Large intestine (tissue), 12 donors: ENCODE measurements at places on chromosomes 12 and 14.

- DNase-seq: peak; percentile 35
Measured at GRCh38 chr12:106106892-106107291, 31.9 kb downstream of the NUAK1 start.

DNA sequence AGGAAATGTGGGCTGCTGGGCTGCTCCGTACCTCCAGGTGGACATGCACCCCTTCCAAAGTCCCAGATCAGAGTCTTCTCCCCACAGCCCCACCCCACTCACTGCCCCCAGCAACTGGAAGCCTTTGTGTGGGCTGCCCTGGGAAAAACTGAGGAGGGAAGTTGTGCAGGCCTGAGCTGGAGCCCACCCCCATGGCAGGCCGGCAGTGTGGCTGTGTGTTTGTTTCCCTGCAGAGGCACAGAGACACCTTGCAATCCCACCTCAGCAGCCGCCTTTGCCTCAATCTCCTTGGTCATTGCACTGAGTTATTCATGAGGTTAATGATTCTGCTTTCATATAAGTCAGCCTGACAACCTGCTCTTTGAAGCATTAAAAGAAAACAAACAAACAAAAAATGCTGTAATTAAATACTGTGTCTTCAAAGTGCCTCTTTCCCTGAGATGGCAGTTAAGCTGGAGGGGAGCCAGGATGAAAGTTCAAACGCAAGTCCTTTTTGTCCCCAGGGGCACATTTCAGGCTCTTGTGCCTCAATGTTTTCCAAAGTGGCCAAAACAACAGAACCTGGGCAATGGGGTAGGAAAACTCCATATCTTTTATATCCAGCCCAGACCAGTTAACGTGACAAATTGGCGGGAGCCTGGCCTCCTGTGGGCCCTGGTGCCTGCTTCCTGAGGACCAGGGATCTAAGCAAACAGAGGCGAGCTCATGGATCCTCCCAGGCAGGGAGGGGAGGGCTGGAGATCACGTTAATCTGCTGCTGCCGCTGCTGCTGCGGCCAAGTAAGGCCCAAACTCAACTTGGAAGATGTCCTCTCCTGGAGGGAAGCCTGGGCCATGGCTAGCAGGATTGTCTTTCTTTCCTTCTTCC lies 51.9 kb upstream of the TSPAN11 start:
- no peak for DNase-seq

GRCh38 chr12:85468356-85469157 lies 188.5 kb downstream of the ALX1 start:
- DNase-seq: peak; percentile 50

- DNase-seq: no peak
Measured at GRCh38 chr12:27682534-27682933, 13.7 kb upstream of the REP15 start.

GRCh38 chr12:42511656-42512055 lies 77.9 kb downstream of the PRICKLE1 start:
- DNase-seq: no peak

DNA sequence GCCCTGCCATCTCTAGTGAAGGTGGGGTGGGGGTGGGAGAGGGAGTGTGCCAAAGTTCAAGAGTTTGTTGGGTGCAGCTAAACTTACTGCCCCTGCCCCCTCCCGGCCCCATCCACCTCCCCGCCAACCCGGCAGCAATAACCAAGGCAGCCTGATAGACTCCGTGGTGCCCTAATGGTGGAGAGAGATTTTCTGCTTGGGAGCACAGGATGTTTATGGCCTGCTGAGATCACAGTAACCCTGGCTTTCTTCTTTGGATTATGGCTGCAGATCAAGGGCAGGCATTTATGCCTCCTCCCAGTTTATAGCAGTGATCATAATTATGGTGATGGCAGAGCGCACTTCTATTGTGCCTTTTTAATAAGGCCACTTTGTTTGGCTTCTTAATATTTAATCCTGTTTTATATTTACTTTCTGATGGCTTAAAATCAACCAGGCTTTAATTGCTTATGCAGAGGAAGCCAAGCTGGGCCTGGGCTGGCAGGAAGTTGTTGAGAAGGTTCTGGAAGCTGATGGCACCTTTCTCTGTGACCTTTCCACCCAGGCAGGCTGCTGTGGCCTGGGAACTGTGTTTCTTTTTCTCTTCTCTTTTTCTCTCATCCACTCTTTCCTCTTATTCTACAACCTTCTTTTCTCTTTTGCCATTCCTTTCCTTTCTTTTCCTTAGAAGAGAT lies 256.8 kb upstream of the FKBP4 start:
- DNase-seq: no peak

DNA sequence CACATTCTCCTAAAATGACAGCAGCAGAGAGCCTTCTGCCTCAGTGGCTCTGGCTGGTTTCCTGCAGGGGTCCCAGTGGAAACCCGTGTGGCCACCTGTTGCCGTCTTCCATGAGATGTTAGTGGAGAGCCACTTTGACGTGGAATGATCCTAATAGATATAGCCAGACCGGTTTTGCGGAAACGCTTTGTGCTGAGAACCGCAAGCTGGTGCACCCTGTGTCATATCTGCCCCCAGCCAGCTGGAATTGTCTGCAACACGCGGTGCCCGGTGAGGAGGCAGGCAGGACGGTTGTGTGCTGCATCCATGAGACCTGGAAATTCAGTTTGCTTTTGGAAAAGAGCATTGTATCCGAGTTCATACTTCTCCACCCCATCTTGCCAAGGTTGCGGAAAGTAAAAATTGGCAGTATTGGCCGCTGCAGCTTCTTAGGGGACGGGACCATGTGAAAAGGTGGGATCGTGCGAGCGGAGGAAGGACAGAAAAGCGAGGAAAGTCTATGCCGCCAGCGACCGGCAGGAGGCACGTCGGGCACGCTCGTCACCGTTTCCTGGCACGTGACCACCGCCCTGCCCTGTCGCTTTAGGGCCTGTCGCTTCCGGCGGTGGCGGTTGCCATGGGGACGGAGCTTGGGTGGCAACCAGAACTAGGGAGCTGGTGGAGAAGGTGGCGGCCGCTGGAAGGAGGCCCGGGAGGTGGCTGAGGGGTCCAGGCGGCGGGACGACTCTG lies at the start of gene CFAP251:
TSS of gene CFAP251 (plus strand) at position 643 of the 729 bp plus-strand sequence. CDS start 2,714 bp downstream, outside the sequence.
- DNase-seq: peak; percentile 95

- DNase-seq: no peak
Measured at GRCh38 chr14:32703183-32703621, 235.5 kb upstream of the NPAS3 start.

DNA sequence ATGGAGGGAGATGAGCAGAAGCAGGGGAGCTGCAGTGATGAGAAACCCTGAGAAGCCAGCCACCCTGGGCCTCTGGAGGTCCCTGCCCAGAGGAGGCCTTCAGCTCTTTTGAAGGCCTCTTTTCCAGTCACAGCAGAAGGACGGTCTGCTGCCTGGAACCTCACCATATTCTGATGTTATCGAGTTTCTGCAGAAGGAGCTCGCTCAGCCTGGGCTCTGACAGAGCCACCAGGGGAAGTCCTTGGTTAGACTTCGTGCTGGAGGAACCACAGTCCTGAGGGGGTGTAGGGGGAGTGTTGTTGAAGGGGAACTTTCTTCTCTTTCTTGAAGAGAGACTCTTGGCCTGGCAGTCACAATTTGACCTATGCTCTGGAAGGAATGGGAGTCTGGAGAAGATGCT lies 25.1 kb upstream of the BATF start:
- DNase-seq: no peak

DNA sequence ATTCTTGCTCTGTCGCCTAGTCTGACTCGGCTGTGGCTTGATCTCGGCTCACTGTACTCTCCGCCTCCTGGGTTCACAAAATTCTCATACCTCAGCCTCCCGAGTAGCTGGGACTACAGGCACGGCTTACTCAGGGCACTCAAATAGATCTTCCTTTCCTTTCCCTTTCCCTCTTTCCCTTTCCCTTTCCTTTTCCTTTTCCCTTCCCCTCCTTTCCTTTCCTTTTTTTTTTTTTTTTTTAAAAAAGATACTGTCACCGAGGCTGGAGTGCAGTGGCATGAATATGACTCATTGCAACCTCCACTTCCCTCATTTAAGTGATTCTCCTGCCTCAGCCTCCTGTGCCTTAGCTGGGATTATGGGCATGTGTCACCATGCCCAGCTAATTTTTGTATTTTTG lies 86.0 kb downstream of the AEBP2 start:
- no peak for DNase-seq

GRCh38 chr12:32811686-32812392 lies 56.1 kb upstream of the YARS2 start:
- DNase-seq: no peak

GRCh38 chr14:54637270-54638134 lies 70.6 kb downstream of the SAMD4A start:
- DNase-seq: no peak

DNA sequence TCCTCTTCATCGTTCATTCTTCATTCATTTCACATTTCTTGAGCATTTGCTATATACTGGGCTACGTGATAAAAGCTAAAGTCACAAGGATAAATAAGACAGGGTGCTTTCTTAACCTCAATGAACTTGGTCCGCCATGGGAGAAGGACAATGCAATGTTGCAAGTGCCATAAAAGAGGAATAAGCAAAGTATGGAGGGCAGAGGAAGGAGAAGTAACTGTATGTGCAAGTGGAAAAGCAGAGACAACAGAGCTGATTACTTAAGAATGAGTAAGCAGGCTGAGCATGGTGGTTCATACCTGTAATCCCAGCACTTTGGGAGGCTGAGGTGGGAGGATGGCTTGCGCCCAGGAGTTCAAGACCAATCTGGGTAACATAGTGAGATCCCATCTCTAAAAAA lies 14.4 kb downstream of the AREL1 start:
- DNase-seq: no peak
